ENCODE measurements at places on chromosomes 7 and 10.

- DNase-seq, result no peak
These were observed 28.1 kb downstream of the KNDC1 start for GRCh38 chr10:133187906-133188681.

GRCh38 chr10:2117641-2118040 lies 380.3 kb upstream of the ADARB2 start:
- no peak for DNase-seq

- no peak for DNase-seq
These were observed 62.7 kb downstream of the ADRA2A start for GRCh38 chr10:111139567-111139966.

GRCh38 chr7:27210441-27211083 lies 10.7 kb upstream of the HOXA13 start:
- no peak for DNase-seq

Measured in hypothalamus (tissue), 51 donors.